HuH-7 (cell line): ENCODE measurements at places on chromosomes 2 and 18.

- no peak for DNase-seq
Observed at GRCh38 chr2:133953524-133953923, 300.3 kb upstream of the MGAT5 start.

DNA sequence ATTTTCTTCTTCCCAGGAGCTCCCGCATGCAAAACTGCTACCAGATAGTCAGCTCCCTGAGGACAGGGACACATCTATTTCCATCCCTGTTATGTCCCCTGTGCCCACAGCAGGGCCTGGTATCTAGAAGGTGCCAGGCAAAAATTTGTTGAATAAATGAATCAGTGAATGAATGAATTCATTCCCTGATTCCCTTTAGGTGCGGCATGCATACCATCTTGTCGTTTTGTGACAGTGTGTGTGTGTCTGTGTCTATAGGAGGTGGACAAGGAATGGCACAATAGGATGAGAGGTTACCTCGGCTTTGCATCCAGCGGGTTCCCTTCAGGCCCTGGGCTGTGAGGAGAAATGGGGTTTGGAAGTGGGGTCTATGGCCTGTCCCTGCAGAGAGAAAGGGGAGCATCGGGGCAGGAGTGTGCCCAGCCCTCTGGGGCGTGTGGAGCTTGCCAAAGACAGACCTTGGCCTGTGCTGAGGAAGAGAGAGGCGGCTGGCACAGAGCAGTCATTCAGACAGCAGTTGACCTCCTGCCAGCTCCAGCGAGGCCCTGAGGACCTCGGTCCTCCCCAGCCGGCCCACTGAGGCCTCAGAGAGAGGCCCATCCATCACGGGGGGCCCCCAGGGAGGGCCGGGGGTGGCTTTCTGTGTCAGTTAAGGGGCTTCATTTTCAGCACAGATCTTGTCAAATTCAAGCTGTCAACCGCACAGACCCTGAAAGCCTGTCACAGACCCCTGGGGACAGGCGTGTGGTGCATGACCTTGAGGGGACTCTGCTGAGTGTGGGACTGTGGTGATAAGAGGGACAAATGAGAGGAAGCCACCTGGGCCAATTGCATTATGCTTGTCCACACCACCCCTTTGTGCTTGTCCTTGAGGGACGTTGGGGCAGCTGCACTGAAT lies 125.9 kb upstream of the CXCR4 start:
- no peak for DNase-seq

- no peak for DNase-seq
Observed at GRCh38 chr18:36398419-36398818, 100.9 kb downstream of the FHOD3 start.

DNA sequence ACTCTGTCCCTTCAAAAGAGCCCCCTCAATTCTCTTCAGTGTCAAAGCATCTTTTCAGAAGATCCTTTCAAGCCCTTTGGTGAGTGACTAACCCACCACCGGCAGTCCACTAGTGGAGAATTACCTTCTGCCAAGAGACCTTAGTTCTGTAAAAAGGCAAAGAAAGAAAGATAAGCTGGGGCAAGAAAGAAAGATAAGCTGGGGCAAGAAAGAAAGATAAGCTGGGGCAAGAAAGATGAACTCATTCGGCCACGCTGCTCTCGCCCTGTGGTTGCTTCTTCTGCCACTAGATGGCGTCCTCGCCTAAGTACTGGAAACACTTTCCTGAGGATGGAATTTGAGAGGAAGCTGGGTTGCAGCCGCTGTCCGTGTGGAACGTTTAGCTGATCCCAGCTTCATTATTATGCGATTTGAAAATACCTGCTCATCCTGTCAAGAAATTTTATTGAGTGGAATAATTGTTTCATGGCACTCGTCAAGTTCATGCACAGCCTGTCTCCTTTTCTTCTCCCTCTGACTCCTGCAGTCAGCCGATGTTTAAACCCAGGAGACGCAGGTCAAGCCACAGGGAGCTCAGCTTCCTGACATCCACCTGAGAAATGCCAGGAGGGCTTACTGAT lies 17.3 kb upstream of the ANXA4 start:
- DNase-seq: peak; percentile 59

DNA sequence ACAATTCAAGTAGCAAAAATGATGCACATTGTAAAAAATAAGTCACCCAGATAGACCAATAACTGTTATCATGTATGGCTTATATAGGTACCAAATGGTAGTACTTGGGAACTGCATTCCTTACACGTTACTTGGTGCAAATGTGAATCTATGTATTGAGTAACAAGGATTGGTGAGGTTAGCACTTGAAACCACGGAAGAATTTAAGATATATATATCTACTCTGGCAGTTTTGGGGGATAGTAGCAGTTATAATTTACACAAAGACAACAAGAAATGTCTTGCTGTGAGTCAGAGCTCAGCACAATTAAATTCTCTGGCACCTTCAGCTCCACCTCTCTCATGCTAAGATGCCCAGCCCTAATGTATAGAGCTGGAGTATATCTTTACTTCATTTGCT lies 359.4 kb upstream of the RAB12 start:
- no peak for DNase-seq

- no peak for DNase-seq
Observed at GRCh38 chr2:174266288-174266687, 18.0 kb upstream of the OLA1 start.

GRCh38 chr18:27860701-27861107 lies 316.2 kb downstream of the CDH2 start:
- no peak for DNase-seq

DNA sequence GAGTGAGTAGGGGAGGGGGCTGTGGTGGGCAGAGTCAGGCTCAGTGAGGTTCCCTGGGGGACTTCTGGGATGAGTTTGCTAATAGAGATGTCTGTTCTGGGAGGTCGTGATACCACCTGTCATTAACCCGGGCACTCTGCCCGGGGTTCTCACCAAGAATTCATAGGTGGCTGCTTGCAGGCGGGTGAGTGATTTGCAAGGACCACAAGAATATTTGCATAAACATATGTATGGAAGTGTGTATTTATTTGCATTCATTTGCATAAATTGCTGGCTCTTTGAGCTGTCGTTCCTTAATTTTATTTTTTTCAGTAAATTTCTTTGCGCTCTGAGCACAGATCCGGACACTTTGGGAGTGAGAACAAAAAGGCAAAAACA lies 260.0 kb downstream of the ATAD2B start:
- no peak for DNase-seq

DNA sequence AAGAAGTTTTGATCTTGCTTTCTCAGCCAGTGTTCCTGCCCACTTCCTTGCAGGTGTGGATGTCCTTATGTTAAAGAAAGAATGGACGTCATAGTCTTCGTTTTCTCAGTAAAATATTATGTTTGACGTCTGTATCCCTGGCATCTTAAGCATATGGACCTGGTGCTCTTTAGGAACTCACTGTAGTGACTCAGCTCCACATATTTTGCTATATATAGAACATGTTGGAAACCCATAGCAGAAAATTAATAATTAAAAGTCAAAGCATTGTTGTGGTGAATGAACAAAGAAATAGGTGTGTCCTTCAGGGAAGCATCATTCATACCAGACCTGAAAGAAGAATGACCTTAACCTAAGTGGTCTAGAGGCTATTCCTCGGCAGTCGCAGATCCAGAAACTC lies 196.1 kb downstream of the MCFD2 start:
- no peak for DNase-seq

DNA sequence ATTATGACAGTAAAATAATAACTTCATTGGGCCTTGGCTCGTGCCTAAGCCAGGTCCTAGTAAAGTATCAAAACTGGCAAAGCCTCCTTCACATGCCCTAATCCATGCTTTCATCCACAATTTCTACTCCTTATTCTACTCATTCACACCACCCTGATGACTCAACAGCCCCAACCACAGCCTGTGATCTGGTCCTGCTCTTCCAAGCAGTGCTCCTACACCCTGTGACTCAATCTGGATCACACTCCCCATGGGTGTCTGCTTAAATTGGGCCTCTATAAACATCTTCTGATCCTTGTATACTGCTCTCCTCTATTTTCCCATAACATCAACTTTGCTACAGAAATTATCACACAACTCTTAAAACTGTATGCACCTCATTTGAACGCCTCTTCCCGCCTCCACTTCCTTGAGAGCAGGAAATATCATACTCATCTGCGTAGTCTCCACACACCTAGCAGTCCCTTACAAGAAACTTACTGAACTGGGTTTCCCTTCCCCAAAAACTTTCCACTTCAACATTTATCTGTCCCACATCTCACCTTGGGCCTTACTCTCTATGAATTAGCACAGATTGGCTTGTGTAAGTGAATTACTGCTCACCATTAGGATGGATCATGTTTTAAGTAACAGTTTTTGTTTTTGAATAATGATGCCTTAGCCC lies 15.9 kb downstream of the GTF3C3 start:
- DNase-seq: no peak

GRCh38 chr2:232299084-232299483 lies 79.5 kb upstream of the ALPP start:
- DNase-seq: no peak

GRCh38 chr2:27822049-27822448 lies 50.5 kb downstream of the MRPL33 start:
- peak; percentile 12 for DNase-seq

GRCh38 chr2:70101174-70101573 lies 13.9 kb downstream of the PCBP1 start:
- no peak for DNase-seq

DNA sequence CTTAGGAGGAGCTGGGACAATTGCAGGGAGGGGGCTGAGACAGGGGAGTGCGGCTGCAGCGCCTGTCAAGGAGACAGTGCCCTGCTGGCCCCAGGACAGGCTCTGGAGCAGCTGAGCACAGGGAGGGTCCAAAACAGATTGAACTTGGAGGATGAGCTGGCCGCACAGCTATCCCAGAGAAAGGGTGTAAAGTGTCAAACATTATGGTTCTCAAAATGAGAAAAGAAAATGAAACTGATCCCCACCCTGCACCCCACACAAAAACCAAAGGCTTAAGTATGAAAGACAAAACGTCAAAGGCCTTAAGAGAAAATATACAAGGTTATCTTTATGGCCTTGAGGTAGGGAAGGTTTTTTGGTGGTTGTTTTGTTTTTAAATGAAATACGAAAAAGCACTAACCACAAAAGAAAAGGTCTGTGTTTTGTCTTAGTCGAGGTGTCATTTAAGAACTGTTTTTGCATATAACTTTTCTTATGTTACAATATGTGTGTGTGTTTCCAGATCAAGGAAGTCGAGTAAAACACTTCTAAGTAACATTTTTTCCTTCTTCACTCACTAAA lies 111.8 kb downstream of the HDAC4 start:
- no peak for DNase-seq
